Bronchial smooth muscle cell (primary cell): ENCODE measurements at places on chromosomes 1 and 21. TPM values are rescaled to one million over a fixed set of nuclear protein-coding genes. Genes with fewer than 3 reads are reported as not detected.

Gene DIRAS3
- 1.3 and 5.2 TPM in 2 replicates for total RNA-seq

Gene IL20
- total RNA-seq, result not detected in 2 replicates

Gene S100A7
- total RNA-seq, result not detected in 2 replicates

Gene ELAPOR1
- 0.43 and 0.95 TPM in 2 replicates for total RNA-seq

Gene IL10
- total RNA-seq, result not detected in 2 replicates

Gene ERICH3
- total RNA-seq, result under 0.01 TPM in 2 replicates

Gene SPRR4
- not detected in 2 replicates for total RNA-seq

Gene SAMD11
- total RNA-seq, result 7.5 and 30.3 TPM in 2 replicates

Gene CAPN2
- 391 and 436 TPM in 2 replicates for total RNA-seq

Gene GBP5
- total RNA-seq, result 0.16 TPM in 1 of 2 replicates, not detected in the other

Gene LAD1
- total RNA-seq, result 0.26 TPM in 1 of 2 replicates, not detected in the other

Gene DNM3
- total RNA-seq, result 0.94 and 1.1 TPM in 2 replicates

Gene KRTAP19-5
- not detected in 2 replicates for total RNA-seq

Gene AK5
- 60.4 and 63.6 TPM in 2 replicates for total RNA-seq

Gene RBM15
- total RNA-seq, result 22.1 and 27.2 TPM in 2 replicates

Gene S100A1
- total RNA-seq, result 0.63 TPM in 1 of 2 replicates, not detected in the other

Gene GPR52
- total RNA-seq, result 0.43 and 0.63 TPM in 2 replicates

Gene IL19
- total RNA-seq, result not detected in 2 replicates

Gene HSPA13
- total RNA-seq, result 16.7 and 27.9 TPM in 2 replicates

Gene OLFML3
- total RNA-seq, result 140 and 177 TPM in 2 replicates

Gene KCNJ10
- not detected in 2 replicates for total RNA-seq

Gene RHBG
- total RNA-seq, result not detected in 2 replicates

Gene MYOG
- total RNA-seq, result 0.09 TPM in 1 of 2 replicates, not detected in the other

Gene HES2
- 0.09 and 0.16 TPM in 2 replicates for total RNA-seq

Gene GUCA2A
- total RNA-seq, result not detected in 2 replicates
